Activated CD4-positive, alpha-beta T cell treated with anti-CD3 and anti-CD28 coated beads, Interleukin-2, amount 50 U/mL, for 16 hours (primary cell): ENCODE measurements at places on chromosomes 5 and 9.

DNA sequence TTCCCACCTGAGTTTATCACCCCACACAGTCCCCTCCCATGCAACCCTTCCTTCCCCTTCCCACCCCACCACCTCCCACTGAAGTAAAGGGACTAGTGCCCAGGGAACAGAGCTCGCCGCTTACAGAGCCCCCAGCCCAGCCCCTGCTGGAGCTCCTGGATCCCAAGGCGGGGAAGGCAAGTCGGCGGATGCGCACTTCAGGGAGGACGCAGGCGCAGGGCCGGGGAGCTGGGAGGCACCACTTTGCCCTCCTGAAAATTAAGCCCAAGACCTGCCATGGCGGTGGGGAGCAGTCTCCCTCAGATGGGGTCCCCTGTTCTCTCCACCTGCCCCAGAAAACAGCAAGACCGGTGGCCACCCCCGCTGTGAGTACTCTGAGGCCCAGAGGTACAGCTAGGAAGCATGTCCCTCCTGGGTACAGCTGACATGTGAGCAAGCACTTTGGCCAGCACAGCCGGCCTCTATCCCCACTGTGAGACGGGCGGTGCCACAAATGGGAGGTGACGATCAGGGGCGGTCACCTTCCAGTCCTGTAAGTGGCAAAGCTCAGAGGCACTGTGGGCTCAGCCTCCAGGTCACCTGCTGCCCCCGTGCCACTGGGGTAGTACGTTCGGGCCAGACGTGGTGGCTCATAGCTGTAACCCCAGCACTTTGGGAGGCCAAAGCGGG, 45.9 kb downstream of the COL23A1 start:
- no peak for DNase-seq

DNA sequence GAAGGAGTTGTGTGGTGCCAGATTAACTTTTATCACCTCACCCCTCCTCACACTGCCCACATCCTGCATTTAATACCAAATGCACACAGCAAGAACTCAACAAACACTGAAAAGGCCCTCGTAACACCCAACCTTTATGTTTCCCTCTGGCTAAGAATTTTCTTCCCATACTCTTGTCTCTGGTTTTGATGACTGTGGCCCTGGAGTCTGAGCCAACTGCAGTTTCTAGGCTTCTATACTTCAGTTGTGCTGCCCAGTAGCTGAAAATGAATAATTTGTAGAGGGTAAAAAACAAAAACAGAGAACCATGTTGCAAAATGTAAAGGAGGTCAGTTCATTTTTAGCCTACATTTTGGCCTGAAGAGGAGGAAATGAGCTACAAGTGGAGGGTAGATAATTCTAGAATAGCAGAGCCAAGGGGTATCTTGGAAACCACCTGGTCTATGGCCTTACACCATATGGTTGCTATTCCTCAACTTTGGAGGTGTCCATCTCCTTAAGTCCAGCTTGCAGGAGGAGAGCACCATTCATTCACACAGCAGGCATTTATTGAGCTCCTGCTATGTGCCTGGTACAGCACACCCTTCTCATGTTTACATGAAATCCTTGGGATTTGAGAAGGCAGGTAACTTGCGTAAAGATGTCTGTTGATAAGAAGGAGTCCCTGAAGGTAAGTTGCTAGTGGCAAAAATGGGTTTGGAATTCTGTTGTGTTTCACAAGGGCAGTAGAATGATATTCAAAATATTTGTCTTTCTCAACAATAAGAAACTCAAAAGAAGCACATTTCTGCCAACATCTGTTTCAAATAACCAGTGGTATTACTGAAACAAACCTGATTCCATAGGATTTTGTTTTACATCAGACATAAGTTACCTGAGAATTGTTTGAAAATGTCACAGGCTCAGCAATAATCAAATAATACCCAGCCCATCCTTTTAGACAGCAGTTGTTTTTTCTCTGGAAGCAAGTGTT, 83.8 kb upstream of the TNFAIP8 start:
- no peak for DNase-seq

GRCh38 chr5:179111267-179112207, 51.4 kb downstream of the ZNF354C start:
- DNase-seq, result no peak

GRCh38 chr9:130366888-130367550, 77.7 kb upstream of the ASS1 start:
- DNase-seq, result no peak

DNA sequence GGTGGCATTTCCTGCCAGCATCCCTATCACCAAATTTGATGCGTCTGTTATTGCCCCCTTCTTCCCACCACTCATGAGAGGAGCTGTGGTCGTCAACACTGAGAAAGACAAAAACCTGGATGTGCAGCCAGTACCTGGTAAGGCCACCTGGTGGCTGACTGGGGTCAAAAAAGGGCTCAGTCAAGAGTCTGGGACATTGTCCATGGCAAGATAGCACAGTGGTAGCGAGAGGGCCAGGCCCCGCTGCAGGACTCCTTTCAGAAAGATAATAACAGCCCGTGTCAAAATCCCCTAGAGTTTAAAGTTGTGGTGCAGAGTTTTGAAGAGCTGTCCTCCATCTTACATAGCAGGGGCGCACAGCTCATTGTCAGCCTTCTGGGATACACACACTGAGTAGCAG, 40.8 kb downstream of the CSF1R start:
- no peak for DNase-seq

DNA sequence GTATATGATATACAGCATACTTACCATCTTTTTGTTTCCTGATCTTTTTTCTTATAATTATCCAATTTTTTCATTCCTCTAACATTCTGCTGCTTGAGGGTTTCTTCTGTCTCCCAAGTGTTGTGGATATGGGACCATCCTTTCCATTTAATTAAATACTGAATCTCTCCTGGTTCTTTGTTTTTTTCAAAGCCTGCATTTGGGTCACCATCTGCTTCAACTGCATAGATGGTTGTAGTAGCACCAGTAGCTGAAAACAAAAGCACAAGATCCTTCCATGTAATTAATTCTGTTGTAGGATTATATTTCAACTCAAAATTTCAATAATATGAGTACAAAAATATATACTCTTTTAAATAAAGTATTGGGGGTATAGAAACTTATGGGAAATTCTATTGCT, 29.4 kb downstream of the CHD1 start:
- DNase-seq, result no peak

DNA sequence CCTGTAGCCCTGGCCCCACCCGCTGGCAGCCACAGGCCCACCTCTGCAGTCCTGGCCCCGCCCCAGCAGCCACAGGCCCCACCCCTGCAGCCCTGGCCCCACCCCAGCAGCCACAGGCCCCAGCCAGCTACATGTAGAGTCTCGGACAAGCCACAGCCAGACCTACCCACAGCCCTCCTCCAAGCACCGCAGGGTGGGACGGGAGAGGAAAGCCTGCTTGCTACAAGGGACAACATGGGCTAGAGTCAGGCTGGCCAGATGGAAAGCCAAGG, 49.5 kb upstream of the SARDH start:
- DNase-seq, result no peak

DNA sequence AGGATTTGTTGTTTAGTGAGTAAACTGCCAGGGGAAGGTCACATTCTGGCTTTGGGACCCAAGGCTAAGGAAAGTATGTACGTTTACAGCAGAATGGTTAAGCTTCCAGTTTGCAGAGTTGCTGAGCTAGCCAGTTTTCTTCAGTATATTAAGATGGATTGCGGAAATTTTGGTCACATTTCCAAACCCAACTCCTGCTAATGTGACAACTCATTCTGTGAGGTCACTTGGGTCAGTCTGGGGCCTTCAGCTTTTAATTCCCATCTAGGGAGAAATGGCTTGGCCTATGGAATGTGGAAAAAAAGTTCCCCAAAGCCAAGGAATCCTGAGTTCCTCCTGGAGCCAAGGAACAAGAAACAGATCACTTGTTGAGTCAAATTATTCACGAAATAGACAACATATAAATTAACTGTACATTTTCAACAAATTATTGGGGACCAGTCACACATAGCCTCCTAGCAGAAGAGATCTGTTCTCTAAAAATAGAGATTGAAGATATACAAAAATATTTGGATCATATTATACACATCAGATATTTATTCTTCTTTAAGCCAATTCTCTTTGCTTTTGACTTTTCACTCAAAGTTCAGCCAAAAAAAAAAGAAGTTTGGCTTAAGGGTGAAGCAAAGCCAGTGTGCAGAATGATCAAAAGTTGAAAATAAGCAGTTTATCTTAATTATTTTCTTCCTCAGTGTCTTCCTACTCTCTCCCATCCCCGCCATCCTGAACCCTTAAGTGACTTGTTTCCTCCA, 8.8 kb downstream of the KCNV2 start:
- no peak for DNase-seq

DNA sequence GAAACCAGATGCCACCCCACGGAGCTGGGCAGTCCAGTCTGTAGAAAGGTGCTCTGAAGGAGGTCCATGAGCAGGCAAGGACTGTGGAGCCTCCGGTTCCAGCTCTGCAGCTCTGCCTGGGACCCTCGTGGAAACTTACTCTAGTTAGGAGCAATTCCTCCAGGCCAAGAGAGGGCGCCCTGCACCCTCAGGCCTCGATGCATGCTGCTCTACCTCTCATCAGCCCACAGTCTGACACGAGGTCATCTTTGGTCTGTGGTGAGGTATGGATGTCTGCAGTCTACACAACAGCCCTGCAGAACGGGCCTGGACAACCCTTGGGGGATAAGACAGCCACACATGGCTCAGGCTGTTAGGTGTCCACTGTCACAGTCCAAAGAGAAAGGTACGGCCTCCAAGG, 50.6 kb upstream of the UBTD2 start:
- DNase-seq, result peak; percentile 31

- DNase-seq, result no peak
These were observed 120.0 kb upstream of the RAI14 start for GRCh38 chr5:34535944-34536623.

DNA sequence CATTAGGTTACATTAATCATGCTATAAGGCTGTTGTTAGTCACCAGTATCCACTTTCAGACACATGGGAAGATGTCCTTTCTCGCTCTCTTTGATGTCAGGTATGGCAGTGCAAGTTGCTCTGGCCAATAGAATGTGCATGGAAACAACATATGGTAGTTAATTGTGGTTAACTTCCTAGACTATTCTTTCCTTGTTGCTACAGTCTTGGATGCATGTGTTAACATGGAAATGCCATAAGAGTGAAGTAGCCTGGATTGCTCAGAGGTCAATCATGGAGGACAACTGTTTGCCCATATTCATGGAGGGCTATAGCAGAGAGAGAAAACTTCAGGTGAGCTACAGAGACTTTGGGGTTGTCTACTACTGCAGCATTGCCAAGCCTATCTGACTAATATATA, 245.8 kb upstream of the GAS1 start:
- no peak for DNase-seq

DNA sequence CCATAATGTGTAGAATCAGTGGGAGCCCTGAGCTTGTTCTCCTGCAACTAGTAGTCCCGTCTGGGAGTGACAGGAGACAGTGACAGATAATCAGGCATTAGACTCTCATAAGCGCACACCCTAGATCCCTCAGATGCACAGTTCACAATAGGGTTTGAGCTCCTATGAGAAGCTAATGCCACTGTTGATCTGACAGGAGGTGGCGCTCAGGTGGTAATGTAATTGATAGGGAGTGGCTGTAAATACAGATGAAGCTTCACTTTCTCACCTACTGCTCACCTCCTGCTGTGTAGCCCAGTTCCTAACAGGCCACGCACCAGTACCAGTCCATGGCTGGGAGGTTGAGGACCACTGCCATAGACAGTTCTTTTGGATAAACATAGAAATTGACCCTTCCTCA, 188.7 kb downstream of the ROR2 start:
- DNase-seq, result no peak

DNA sequence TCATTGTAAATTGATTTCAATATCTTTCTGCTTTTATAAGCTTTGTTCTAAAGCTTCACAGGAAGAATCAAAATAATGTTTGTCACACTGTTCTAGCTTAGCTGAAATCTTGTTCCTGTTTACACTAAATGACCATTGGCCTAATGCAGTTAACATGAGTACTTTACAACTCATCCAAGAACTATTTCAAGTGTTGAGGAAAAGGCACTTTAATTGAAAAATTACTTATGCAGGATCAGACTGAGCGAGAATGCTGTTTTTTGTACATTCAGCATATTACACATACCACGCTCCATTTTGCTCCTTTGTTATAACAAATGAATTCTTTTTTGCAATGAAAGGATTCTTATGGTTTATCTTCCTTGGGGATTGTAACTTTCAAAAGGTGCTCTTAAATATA, 22.4 kb upstream of the SMIM15 start:
- no peak for DNase-seq

DNA sequence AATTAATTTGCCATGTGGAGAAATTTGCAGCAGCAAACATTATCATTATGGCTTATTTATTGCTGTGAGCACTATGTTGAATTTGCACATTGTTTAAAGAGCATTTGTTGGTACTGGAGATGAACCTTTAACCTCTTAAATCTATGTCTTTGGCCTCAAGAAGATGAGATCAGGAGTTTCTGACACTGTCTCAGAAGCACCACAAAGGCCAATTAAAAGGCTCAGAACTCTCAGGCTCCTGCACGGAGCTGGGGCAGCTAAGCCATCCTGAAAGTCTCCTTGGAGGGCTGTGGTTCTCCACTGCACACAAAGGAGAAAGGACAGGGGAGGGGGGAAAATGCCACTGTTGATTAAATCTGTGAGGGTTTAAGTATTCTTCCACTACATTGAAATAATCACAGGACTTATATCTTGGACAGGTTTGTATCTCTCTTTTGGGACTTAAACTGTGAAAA, 33.1 kb downstream of the ZNF366 start:
- no peak for DNase-seq

DNA sequence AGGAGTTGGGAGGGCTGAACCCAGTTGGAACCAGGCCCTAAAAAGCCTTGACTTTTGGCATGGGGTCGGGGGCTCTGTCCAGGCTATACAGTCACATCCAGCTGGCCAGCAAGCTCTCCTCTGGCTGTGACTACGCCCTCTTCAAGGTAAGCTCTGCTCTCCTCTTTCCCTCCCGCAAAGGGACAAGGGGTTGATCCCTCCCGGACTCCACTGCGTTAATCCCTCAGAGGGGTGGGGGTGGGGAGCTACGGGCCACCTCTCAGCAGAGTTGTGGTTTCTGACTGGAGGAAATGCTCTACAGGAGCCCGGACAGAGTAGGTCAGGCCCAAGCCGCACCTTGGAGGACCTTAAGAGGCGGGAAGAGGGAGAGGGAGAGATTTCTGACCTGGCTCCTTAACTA, 3.0 kb upstream of the TSPAN17 start:
- DNase-seq, result no peak

GRCh38 chr9:111843971-111844370, 49.2 kb upstream of the SHOC1 start:
- DNase-seq, result no peak

GRCh38 chr5:178150977-178151734, 2.5 kb downstream of the NHP2 start:
- DNase-seq, result no peak

DNA sequence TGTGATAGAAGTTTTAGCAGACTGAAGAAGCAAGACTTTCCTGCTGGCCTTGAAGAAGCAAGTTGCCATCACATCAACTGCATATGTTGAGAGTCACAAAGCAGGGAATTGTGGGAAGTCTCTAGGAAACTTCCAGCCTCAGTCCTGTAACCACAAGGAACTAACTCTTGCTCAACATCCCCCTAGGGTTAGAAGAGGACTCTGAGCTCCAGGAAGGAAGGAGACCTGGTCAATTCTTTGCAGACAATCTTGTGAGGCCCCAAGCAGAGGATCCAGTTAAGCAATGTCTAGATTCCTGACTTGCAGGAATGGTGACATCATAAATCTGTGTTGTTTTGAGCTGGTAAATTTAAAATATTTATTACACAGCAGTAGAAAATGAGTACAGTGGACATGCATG, 18.6 kb upstream of the ZNF366 start:
- DNase-seq, result no peak
